ENCODE measurements at places on chromosomes 2 and 18.

- DNase-seq, result no peak
These were observed 3.0 kb downstream of the RFTN2 start for GRCh38 chr2:197672371-197672893.

GRCh38 chr2:101987832-101988231 lies 3.9 kb upstream of the IL1R2 start:
- no peak for DNase-seq

DNA sequence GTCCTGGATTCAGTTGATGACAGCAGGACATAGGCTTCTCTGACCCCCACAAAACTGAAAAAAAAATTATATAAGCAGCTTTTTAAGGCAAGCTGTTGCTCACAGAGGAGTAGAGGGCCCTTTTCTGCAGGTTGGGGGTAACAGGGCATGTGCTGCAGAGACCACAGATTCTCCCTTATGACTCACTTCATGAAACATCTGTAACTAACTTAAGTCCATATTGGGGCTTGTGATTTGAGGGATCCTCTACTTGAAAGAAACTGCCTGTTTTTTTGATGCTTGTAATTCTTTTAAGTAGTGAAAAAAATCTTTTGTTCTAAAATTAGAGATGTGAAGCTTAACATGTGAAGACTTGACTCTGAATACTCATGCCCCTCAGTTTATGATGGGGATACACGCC lies 33.4 kb downstream of the XRCC5 start:
- no peak for DNase-seq

DNA sequence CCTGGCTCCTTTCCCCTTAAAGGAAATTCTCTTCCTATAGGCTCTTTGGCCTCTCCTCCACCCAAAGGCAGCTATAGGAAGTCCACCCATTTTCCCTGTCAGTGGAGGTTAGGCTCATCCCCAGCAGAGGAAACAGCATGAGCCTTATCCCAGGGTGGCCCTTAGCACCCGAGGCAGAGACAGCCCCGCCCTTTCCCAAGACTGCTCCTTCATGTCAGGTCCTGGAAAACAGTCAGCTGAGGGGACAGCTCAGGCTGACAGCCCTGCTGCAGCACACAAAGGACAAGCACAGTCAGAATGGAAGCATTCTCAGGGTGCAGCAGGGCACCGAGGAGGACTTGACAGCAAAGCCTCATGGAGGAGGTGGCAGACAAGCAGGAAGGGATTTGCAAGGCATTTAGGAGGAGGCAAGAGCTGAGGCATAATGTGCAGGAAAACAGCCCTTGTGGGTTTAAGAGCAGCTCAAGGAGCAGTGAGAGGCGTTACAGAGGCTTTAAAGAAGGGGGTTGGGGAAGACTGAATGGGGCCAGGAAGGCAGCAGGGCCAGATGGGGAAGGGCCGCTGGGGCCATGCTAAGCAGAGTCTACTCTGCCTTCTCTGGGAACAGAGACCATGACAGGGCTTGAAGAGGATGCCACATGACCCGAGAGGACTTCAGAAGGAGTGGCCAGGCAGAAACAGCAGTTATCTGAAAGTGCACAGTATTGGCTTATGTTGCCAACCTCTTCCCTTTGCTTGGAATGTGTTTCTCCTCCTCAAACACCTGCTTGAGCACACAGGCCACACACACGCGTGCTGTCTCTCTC lies 216.6 kb downstream of the SH3BP4 start:
- no peak for DNase-seq

GRCh38 chr2:99858951-99859596 lies 283.3 kb downstream of the AFF3 start:
- no peak for DNase-seq

- DNase-seq, result no peak
These were observed 109.5 kb upstream of the ITGB6 start for GRCh38 chr2:160309585-160309984.

DNA sequence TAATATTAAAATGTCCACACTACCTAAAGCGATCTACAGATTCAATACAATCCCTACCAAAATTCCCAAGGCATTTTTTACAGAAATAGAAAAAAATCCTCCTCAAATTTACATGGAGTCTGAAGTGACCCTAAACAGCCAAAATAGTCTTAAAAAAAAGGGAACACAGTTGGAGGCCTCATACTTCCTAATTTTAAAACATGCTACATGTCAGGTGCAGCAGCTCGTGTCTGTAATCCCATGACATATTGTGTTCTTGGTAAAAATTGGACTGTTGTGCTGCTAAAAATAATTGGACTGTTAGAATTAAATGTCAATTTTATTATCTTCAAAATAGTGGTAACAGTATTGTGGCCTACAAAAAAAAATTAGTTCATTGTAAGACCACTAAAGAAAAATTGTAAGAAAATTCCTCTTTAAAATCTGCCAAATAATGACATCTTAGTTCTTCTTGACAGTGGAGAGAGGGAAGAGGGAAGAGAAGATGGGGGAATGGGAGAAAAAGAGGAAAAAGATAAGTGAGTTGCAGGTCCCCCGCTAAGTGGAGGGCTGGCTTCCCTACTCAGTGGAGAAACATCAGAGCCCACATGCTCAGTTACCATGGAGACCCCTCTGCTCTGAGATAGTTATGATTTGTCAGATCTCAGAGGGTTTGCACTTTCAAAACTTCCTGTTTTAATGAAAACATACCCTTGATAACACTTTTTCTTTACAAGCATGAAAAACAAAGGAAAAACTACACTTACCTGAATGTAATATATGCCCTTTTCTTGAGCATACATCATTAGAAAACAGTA lies 46.5 kb downstream of the UNC50 start:
- no peak for DNase-seq

- DNase-seq, result no peak
These were observed 265.6 kb downstream of the TMX3 start for GRCh38 chr18:68449292-68449691.

Measured in urothelium cell line (cell line).